Activated CD4-positive, alpha-beta T cell treated with anti-CD3 and anti-CD28 coated beads, Interleukin-2, amount 50 U/mL, for 16 hours (primary cell): ENCODE measurements at places on chromosomes 13 and 19.

GRCh38 chr19:5897189-5897969 lies 6.2 kb downstream of the NDUFA11 start:
- no peak for DNase-seq

GRCh38 chr19:3047496-3048189 lies 14.7 kb downstream of the TLE5 start:
- peak; percentile 37 for DNase-seq

DNA sequence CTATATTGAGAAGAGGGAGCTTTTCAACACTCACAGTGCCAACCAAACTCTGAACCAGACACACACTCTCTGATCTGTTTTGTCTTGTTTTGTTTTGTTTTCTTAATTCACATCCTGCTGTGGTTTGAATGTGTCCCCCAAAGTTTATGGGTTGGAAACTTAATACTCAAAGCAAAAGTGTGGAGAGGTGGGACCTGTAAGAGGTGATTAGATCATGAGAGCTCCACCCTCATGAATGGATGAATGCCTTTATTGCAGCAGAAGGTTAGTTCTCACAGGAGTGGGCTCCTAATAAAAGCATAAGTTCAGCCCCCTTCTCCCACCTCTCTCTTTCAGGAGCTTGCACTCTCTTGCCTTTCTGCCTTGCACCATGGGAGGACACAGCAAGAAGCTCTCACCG lies 957.1 kb downstream of the PCDH9 start:
- DNase-seq, result no peak

- DNase-seq, result no peak
Observed at GRCh38 chr19:31269425-31270127, 79.7 kb downstream of the TSHZ3 start.

- DNase-seq, result no peak
Observed at GRCh38 chr13:96797136-96797535, 197.1 kb downstream of the OXGR1 start.

DNA sequence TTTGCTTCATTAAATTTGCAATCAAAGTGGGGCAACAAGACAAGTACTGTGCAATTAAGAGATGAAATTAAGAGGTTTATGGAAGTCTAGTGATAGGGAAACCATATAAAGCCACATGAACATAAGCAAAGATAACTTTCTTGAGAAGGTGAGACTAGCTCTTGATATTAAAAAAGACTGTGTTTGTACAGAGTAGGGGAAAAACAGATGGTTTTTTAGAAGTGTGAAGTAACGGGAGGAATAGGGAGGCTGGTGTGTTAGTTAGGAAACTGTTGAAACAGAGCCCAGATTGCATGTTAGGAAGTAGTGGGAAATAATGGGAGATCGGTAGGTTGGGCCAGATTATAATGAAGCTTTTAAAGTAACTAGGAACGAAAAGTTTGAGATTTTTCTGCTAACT lies 149.8 kb upstream of the FREM2 start:
- no peak for DNase-seq

GRCh38 chr19:14901675-14902260 lies 15.8 kb upstream of the OR7A17 start:
- no peak for DNase-seq

DNA sequence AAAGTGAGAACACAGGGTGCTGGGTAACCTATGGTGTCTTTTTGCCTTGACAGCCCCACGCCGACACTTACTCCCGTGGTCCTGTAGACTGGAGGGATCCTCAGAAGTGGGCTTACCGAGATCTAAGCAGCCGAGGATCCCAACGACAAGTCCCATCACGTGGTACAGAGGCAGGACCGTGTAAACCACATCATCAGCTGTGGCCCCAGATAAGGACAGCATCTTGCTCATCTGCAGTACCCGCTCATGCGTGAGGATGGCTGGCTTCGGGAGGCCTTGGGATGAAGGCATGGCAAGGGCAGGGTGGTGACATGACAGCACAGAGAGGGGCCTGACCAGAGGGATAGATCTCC lies 2.1 kb downstream of the SLC27A5 start:
- no peak for DNase-seq

DNA sequence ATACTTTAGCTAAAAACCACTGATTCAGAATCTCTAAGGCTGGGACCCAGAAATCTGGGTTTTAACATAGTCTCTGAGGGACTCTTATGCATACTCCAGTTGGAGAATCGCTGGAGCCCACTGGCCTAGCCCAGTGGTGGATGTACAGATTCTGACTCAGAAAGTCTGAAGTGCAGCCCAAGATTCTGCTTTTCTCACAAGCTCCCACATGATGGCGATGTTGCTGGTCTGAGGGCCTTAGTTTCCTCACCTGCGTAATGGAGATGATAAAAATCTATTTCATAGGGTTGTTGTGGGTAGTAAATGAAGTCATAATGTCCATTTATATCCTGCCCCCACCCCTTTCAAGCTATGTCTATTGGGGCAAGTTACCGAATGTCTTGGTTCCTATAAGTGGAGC lies 7.7 kb upstream of the CDADC1 start:
- DNase-seq, result peak; percentile 56

DNA sequence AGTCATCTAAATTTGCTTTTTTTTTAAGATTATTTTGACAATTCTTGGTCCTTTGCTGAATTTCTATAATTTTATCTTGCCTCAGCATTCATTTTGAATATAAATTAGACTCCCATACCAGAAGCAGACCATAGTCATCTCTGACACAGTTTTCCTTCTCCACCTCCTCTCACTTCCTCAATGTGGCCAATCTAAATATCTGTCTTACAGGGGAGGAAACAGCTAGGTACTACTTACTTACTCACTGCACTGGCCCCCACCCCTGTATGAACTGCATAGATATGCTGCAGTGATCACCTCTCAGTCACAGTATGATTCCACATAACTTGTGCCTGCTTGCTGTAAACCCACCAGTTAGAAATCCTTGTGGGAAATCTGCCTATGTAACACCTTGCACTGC lies 665.6 kb downstream of the FGF9 start:
- no peak for DNase-seq

GRCh38 chr13:48397744-48398143 lies 15.2 kb downstream of the LPAR6 start:
- DNase-seq, result no peak

GRCh38 chr13:20969182-20969581 lies 66.6 kb upstream of the XPO4 start:
- DNase-seq, result peak; percentile 54

DNA sequence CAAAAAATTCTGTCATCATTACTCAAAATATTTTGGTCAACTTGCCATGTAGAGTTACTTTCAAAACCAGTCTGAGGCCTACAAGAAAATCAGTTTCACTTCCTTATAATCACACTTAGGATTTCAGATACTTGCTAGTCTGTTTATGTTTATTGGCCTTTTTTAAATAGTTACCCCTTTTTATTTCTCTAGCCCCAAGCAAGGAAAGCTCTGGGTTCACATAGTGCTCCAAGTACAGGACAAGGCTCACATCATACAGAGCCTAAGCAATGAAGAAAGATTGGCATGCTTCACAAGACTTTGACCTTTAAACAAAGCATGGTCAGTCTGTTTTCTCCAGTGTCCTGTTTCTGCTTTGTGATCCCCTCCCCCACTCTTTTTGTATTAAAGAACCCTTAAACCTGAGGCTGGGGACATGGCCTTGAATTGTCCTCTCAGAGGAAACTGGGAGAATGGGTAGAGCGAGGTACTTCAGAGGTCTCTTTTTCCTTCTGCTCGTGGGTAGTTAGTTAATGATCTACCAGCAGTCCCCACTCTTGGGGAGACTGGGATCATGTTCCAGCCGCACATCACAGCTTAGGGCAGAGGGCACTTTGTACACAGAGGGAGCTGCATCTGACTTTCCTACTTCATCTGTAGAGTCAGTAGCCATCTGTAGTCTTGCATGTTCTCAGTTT lies 30.7 kb downstream of the CEACAM1 start:
- no peak for DNase-seq

DNA sequence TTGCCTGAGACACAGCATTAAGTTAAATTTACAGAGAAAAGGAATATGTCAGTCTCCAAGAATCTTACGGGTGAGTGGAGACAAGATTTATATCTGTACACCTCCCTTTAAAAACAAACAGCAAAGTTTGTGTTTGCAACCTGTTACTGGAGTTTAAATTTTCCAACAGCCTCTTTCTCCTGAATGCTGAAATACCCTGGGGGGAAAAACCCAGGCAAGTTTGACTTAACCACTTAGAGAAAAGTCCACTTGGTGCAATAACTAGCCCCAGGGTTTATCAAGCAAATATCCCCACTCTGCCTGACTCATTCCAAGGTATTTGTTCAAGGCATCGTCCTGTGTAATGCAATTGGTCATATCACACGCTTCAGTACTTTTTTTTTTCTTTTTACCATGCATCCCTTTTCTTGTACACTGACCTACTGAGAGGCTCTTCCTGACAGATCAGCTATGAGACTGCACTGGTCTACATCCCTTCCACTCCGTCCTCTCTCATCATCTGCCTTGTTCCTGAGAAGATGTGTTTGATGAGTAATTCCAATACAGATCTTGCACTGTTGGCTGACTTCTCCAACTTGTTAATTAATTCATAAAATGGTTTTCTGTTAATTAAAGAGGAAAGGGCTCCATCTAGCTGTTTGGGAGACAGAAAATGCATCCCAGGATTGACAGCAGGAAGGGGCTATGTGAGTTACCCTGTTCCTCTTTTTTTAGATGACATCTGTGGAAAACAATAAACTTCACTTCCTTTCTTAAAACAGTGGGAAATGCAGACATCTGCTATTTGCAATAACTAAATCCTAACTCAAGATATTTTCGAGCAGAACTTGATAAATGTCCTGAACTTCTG lies 212.5 kb upstream of the IRS2 start:
- no peak for DNase-seq

DNA sequence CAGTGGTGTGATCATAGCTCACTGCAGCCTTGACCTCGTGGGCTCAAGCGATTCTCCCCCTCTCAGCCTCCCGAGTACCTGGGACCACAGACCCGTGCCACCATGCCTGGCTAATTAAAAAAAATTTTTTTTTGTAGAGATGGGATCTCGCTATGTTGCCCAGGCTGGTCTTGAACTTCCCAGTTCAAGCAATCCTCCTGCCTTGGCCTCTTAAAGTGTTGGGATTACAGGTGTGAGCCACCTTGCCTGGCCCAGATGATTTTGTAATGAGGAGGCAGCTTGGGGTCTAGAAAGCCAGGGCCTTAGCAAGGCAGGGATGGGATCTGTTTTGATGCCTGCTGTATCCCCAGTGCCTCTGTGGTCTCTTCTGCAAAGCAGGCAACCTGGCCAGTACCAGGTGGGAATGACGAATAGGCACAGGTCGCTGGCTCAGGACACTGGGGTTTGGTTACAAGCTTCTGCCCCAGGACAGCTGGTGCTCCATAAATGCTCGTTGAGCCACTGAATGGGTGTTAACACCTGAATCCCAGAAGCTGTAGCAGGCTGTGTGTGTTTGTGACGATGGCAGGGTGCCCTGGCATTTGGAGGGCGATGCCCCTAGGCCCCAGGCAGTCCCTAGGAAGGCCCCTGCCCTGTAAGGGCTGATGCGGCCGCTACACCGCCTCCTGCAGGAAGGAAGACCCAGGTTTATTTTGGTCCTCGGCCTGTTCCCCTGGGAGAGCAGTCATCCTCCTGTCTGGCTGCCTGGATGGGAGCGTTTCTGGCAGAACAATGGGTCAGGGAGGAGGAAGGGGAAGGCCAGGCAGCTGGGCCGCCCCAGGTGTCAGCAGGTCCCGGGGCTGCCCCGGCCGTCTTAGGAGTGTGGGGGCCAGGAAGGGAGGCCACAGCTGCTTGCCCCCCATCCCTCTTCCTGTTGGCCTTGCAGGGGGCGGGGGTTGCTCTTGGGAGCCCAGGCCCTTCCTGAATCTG lies 8.6 kb downstream of the TNFAIP8L1 start:
- DNase-seq, result no peak

DNA sequence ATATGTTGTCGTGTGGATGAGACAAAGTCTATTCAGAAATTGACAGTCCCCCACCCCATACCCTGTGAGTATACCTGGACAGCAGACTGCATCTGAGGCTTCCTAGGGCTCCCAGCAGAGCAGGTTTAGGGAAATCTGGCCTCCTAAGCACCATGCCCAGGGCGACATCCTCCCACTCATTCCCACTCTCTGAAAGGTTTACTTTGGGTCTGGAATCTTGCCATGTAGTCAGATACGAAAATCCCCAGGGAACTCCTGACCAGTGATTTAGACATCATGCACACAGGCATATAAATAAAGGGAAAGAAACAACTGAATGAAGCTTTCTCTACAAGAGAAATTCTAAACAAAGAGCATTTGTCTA lies 717 bp upstream of the NALCN start:
- no peak for DNase-seq

DNA sequence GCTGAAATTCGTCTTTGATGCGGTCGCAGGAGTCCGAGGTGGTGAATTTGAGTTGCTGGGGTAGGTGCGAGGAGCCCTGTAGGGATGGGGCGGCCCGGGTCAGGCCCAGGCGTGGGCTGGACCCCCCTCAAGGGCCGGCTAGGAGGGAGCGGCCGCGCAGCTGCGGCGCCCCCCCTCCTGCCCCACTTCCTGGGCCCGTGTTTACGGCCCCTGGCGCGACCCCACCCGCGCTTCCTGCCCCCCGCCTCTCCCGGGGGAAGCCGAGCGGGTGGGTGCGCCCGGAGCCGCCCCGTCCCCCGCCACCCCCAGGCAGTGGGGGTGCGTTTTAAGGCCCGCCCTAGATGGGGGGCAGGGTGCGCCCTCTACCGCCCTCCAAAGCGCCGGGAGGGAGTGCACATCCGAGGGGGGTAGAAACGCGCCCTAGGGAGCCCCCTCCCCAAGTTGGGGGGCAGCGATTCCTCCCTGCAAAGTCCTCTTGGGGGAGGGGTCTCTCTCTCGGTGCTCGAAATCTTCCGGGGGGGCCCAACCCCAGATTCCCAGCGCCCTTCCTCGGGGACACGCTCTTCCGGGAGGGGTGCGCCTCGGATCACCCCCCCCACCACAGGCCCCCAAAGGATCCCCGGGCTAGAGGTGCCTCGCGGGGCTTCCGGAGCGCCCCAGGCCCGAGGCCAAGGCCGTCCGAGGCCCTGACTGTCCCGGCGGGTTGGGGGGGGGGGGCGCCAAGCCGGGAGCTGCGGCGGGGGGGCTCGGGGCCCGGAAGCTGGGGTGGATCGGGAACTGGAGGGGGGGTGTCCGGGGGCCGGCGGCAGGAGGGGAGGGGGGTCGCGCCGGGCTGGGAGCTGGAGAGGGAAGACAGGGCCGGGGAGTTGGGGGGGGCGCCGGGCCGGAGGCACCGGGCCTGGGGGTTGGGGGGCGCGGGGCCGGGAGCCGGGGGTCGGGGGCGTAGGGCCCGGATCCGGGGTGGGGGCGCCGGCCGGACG lies 823 bp downstream of the TLE5 start:
- peak; percentile 52 for DNase-seq

GRCh38 chr13:36758345-36758744 lies 60.7 kb upstream of the RFXAP start:
- no peak for DNase-seq

DNA sequence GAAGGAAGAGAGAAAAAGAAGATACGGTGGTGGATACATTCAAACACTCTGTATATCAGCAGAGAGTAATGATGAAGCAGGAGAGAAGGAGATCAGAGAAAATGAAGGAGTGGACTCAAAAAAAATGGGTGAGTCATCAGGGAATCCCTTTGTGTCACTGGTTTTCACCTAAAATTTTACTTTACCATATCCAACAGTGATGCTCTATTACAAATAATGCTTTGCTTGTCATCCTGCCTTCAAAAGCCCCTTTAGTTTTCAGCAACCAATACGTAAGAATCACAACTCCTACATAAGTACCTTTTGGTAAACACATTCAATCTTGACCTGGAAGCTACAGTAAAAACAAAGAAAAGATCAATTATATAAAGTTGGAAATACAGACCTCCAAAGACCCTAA lies 88.8 kb downstream of the ENOX1 start:
- no peak for DNase-seq
